ENCODE measurements at places on chromosomes 4 and X.

- DNase-seq, result peak; percentile 38
Observed at GRCh38 chrX:81957900-81958545, 756.1 kb downstream of the SH3BGRL start.

GRCh38 chr4:24529555-24529954, 54.8 kb downstream of the DHX15 start:
- no peak for DNase-seq

DNA sequence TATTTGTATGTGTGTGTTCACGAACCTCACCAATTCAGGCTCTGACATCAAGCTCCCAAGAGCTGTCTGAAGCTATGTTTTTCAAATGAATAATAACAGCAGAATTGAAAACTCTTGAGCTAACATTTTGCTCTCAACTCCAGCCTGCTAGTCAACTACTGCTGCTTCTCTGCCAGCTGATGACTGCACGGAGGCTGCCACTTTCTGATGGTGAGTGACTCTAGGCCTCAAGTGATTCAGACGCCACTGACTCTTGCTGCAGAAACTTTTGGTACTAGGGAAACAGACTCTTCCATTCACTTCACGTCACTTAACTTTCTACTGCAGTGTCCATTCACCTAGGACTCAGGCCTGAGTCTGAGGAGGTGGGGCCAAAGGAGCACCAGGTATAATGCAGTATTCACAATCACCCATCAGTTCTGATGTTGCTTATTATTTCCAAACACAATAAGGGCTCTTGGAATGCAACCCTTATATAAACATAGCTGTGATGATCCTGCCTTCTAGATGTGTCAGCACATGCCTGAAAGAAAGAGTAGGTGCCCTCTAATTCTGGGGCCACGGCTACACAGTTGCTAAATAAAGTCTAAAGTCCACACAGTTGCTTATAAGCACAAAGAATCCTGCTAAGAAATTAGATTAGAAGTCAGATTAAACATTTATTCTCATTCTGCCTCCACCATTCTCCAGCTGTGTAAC, 16.0 kb downstream of the PRDM8 start:
- no peak for DNase-seq

GRCh38 chr4:85544751-85545150, 69.8 kb downstream of the ARHGAP24 start:
- no peak for DNase-seq

GRCh38 chr4:11719879-11720278, 291.2 kb upstream of the HS3ST1 start:
- DNase-seq, result no peak

- no peak for DNase-seq
Observed at GRCh38 chrX:147763131-147763530, 148.6 kb upstream of the FMR1 start.

DNA sequence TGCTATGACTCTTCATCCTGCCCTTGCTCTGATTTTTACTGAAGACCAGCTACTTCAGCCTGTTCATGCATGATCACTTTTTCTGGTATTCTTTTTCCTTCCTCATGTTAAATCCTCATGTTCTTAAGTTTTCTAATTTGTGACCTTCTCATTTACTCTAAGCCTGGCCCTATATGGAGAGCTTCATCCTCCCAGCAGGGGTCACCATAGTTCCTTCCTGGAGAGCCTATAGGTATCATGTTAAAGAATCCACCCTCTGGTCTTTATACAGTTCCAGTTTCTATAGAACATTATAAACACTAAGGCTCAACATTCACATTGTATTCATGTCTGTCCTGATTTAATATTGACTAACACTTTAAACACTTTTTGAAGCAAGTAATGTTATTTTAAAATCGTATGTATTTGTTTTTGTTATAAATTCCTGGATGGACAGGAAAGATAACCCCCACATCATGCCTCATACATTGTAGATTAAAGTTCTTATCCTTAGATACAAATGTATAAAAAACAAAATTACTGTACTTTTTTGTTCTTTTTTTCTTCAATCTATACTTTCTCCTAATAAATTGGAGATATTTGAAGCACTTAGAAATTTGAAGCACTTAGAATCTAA, 53.8 kb upstream of the OTUD4 start:
- DNase-seq, result peak; percentile 54

- peak; percentile 45 for DNase-seq
Observed at GRCh38 chrX:65690057-65690855, 22.8 kb downstream of the MSN start.

DNA sequence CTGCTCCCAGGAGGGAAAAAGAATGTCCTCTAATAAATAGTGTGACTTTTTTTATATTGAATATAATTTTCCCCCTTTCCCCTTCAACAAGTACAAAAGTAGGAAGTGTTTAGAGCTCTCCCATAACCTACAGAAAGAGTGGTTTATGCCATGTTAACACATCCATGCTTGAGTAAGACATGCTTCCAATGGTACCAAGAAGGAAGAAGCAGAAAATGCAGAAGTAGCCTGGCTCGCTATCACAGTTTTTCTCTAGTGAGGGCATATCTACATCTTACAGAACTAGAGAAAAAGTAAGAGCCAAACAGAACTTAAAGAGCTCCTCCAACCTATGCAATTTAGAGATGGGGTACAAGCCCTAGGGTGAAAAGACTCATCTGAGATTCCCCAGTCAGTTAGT, 82.5 kb downstream of the ARHGEF9 start:
- peak; percentile 34 for DNase-seq

- peak; percentile 78 for DNase-seq
Observed at GRCh38 chr4:117137145-117137544, 51.8 kb upstream of the TRAM1L1 start.

Measured in MV-4-11 (cell line).